ENCODE measurements at places on chromosomes 2 and 18.

- no peak for DNase-seq
Measured at GRCh38 chr2:237791977-237792727, 6.4 kb upstream of the RBM44 start.

- no peak for DNase-seq
Measured at GRCh38 chr2:181152226-181152625, 171.8 kb downstream of the UBE2E3 start.

DNA sequence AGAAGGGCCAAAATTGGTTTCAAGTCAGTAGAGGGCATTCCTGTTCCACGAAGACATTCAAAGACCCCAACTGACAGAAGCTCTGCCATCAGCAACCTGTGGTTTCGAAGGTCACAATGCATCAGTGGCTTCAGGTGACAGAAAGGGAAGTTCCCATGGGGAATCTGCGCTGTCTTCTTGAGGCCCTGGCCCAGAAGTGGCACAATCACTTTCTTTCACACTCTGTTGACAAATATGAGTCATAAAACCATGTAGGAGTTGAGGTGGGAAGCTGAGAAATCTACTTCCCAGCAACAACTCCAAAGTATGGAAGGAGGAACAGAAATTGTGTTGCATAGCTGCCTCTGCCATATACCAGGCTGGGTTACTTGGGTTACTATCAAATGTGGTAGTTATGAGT, 621.1 kb upstream of the FANCL start:
- no peak for DNase-seq

- no peak for DNase-seq
Measured at GRCh38 chr2:144548532-144549191, 28.7 kb upstream of the ZEB2 start.

DNA sequence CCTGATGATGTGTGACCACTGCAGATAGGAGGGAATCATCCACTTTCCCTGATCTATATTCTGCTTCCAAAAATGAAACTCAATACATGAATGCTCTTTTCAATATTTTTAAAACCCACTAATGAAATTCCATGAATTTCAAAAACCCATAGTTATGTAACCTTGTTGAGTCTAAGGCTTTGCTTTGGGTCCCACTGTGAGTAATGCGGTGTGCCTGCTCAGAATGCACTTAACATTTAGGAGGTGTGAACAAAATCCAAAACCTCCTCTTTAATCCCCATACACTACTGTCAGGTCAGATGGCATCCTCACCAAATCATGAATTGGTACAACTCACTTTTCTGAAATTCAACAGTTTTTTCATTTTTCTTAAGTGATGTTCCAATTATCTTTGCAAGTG, 50.4 kb downstream of the CCDC93 start:
- DNase-seq: no peak

- no peak for DNase-seq
Measured at GRCh38 chr18:74497778-74498177, 1.6 kb downstream of the CNDP2 start.

DNA sequence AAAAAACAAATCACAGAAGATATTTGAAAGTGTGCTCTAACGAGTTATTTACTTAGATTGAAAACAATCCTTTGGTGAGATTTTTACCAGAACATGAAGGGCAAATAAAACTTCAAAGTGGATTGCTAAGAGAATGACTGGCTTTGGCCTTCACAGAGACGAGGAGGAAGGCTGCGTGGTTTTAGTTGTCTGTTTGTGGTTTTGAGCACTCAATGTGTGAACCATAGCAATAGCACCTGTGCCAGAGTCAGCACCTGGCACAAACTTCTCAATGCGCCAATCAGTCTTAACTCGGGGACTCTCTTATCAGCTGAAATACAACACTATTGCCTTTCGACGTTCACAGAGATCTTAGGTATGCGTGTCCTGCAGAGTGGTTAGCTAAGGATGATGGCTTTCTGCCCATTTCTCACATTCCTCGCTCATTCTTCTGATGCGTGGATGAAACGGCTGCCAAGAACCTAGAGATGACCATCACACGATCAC, 70.0 kb downstream of the MBP start:
- no peak for DNase-seq

GRCh38 chr2:71721362-71721665, 268.0 kb downstream of the DYSF start:
- DNase-seq: no peak

GRCh38 chr2:214630402-214631045, 179.0 kb downstream of the BARD1 start:
- no peak for DNase-seq

DNA sequence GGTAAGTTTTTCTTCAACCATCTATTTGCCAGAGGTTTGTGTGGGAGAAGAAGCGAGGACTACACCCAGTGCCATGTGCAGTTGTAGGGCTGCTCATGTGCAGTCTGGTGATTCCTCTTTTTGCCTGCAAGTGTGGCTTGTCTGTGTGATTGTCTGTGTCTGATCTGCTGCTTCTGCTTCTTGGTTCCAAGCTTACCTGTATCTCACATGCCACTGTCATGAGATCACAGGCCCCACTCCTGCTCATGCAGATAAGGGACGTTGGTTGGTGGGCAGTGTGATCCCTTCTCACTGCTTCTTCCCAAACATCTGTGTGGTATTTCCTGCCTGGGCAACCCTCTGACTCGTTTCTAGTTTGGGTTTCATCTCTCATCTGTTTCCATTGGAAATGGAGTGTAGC, 27.1 kb downstream of the RRM2 start:
- DNase-seq: no peak

DNA sequence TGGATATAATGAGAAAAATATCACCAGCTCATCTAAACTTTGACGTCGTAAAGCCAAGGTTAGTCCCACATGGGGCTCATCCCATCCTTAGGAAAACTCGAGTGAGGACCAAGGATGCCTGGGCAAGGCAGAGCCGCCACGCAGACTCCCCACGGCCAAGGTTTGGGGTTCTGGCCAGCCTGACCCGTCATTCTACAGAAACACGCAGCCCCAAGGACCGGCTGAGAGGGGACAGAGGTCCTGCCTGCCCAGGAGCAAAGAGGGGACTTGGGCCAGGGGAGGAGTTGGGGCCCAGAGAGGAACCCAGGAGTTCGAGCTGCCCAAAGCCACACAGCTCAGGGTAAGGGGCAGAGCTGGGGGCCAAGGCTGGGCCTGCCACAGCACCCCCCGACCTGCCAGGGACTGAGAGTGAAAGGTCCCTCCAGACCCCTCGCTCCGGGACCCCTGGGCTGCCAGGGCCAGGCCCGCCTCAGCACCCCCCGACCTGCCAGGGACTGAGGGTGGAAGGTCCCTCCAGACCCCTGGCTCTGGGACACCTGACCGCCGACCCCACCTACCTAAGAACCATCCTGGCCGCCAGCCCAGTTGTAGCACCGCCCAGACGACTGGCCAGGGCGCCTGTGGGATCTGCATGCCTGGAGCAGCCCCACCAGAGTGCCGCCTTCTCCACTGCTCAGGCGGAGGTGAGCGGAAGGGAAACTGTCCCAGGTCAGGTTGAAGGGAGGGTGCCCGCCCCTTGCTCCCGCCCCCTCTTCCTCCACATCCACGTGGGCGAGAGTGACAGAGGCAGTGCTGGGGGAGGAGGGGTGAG, at the start of gene PDCD1:
Gene PDCD1 (minus strand): TSS at position 689 of the 811 bp plus-strand sequence. CDS start 56 bp downstream, at position 633.
- DNase-seq: peak; percentile 65

GRCh38 chr2:216109962-216110614, 940 bp downstream of the XRCC5 start:
- no peak for DNase-seq

- DNase-seq: no peak
Measured at GRCh38 chr2:11133238-11133935, 21.9 kb upstream of the SLC66A3 start.

DNA sequence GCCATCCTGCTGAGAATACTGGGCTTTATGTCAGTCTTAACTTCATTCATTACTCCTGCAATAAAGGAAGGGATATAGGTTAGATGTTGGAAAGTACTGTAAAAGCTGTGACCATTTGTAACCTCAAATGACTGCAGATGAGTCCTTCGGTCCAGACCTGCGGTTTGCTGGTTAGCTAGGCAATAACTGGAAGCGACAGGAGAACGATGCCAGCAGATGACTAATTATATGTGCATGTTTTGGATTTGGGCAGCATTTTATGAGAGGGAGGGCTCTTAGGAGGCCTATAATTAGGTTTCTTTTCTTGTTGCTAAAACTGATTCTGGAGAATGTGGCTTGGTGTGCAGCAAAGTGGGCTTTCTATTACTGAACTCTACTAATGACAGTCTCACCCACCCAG, 205.6 kb downstream of the TMEM182 start:
- DNase-seq: no peak

DNA sequence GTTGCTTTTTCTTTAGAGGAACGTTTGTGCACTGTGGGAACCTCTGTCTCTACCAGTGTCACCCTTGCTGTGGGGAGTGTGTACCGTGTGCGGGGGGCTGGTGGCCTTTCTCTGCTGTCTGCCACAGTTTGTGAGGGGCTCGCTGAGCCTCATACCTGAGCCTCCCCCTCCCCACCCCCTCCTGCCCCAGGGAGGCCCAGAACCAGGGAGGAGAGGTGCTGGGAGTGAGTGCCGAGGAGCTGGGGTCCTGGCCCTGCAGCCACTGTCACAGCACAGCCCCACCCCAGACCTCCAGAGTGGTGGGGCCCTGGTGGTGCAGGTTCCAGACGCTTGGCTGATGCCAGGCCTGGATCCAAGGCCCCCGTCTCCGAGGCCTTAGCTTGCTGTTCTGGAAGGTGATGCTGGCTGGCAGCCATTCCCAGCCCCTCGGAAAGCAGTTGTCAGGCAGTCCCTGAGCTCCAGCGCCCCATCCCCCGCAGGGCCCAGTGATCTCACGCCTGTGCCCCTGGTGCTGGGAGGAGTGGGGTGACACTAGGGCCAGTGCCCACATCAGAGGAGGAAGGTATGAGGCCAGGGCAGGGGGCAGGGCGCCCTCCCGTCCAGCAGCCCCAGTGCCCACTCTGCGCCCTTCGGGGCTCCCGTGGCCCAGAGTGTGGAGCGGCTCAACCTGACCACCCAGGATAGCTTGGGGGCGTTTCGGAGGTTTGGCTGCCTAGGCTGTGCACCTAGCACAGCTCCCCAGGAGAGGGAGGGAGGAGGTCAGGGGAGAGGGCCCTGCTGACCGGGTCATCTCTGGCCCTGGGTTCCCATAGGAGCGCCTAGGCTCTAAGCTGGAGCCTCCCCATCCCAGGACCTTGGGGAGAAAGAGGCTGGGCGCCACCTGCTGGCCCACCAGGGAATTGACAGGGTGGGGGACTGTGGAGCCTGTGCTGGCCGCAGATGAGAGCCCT, 53.0 kb upstream of the ALPP start:
- DNase-seq: no peak

GRCh38 chr2:174846218-174846617, 81.9 kb upstream of the CHRNA1 start:
- no peak for DNase-seq

- DNase-seq: no peak
Measured at GRCh38 chr2:64839844-64840243, 149.4 kb upstream of the SLC1A4 start.

DNA sequence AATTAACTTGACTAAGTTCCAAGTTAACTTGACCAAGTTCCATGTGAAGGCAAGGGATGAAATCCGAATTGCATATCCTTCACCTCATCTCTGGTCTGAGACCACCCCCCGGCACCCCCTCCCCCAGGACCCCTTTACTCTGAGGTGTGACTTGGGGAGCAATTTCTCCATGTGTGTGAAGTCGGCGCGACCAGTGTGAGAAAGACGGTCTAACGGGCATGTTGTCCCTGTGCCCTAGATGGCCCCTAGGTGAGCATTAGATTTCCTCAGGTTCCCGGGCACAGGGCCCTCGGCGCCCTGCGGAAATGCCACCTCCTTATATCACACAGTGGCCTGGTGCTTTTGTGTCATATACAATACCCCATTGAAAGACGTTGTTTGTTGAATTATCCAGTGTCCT, 137.1 kb downstream of the CTIF start:
- DNase-seq: no peak

GRCh38 chr2:45432406-45432805, 178.7 kb downstream of the SRBD1 start:
- no peak for DNase-seq

DNA sequence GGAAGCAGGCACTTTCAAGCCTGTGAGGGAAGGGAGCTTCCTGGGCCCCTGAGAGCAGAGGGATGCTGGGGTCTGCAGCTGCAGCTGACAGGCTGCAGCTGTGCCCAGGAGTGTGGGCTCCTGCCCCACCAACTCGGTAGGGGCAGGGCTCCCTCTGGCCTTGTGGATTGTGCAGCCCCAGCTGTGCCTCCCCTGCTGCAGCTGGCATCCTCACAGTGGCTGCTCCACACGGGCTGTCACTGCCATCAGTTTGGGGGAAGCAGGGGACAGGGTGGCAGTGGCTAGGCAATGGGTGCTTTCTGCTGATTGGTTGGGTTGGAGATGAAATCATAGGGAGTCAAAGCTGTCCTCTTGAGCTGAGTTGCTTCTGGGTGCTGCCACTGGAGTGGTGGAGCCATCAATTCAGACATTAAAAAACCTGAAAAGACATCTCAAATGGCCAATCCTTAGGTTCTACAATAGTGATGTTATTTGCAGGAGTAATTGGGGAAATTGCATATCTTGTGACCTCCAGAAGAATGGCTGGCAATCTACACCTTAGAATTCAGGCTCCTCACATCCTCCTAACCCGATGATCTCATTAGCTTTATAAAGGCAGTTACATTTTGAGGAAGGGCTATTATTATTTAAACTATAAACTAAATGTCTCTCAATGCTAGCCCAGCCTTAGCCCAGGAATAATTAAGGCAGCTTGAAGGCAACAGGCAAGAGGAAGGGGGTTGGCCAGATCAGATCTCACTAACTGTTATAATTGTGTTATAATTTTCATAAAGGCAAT, 41.3 kb downstream of the FAM171B start:
- DNase-seq: no peak

- DNase-seq: no peak
Measured at GRCh38 chr2:20914087-20914486, 91.2 kb upstream of the LDAH start.

GRCh38 chr2:20104900-20105545, 53.6 kb upstream of the LAPTM4A start:
- no peak for DNase-seq

DNA sequence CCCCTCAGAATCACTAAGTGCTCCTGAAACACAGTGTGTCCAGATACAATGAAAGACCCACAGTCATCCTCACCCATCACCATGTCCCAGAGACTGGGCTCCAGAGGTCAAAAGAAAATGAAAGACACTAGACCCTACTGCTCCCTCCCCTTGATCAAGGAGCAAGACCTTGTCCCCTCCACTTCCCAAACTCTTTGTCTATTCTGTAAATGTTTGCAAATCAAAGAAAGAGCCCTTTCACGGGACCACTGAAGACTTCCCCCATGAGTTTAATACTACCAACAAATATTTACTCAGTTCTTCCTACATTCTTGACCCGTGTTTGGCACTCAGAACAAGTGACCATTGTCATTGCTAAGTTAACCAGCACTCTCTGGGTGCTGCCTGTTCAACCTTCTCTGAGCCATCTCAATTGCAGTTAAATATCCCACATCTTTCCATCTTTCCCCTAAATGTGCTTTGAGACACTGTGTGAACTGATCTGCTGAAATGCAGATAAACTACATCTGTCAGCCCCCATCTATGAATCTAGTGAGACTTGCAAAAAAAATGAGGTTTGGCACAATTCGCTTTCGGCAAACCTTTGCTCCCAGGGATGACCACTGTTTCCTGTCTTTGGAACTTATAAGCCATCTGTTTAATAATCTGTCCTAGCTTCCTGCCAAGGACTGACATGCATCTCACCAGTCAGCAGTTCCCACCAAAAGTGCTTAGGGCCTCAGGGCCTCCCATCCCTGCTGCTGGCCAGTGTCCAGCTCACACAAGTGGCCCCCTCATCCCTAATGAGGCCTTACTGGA, 170.3 kb downstream of the GFPT1 start:
- DNase-seq: no peak

All from activated CD8-positive, alpha-beta memory T cell treated with anti-CD3 and anti-CD28 coated beads for 4 hours (primary cell).